ENCODE measurements at places on chromosomes 1 and 21. TPM values are rescaled to one million over a fixed set of nuclear protein-coding genes. Genes with fewer than 3 reads are reported as not detected.

- no peaks in the 10 kb centered on the region for H3K36me3 ChIP-seq
- no peak overlapping the region for H3K4me3 ChIP-seq
- DNase-seq = no peak
- H3K4me1 ChIP-seq = no peaks in the 10 kb centered on the region
- peaks cover 5% of the 10 kb centered on the region for H3K27me3 ChIP-seq
These were observed 11.1 kb downstream of the COL18A1 start for GRCh38 chr21:45415943-45416611.

DNA sequence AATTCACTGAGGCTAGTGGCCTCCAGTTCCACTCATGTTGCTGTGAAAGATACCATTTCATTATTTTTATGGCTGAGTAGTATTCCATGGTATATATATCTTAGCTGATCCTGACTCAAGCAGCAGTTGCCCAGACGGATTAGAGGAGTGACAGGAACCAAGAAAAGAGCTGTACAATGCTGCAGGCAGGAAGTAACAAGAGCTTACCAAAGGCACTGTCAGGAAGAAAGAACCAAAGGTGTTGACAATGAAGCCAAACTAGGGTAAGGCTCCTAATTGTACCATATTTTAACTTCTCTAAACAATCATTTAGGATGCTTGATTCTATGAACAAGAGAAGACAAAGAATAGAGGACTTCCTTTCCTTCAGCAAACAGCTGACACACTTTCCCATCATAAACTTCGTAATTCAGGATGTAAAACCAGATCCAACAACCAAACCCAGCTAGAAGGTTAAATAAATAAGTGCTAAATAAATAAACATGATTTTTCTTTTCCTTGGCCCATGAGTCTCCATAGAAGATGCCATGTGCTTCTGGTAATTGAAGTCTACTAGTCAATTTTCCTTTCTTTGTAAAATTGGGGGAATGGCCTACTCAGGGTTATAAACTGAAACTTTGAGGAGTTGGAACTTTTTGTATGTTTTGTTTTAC is 248.2 kb upstream of the SGIP1 start:
- H3K27ac ChIP-seq = no peak overlapping the region
- no peak for DNase-seq

DNA sequence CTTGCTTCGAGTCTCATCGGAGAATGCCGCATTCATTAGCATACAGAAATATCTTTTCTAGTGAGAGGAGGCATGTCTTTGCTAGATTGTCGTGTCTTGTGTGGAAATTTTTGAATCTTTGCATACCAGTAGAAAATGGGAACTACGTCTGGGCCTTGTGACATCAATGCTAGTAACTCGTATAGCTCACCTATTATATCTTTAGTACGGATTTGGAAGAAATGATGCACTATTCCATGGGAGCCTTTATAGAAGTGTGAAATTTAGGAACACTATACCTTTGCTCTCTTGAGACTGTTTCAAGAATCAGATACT is 835 bp downstream of the UHMK1 start:
- H3K36me3 ChIP-seq = peaks cover 19% of the 10 kb centered on the region
- peak overlapping the region; percentile 80 for H3K4me3 ChIP-seq
- DNase-seq = no peak
- peak overlapping the region; percentile 82 for H3K27ac ChIP-seq

DNA sequence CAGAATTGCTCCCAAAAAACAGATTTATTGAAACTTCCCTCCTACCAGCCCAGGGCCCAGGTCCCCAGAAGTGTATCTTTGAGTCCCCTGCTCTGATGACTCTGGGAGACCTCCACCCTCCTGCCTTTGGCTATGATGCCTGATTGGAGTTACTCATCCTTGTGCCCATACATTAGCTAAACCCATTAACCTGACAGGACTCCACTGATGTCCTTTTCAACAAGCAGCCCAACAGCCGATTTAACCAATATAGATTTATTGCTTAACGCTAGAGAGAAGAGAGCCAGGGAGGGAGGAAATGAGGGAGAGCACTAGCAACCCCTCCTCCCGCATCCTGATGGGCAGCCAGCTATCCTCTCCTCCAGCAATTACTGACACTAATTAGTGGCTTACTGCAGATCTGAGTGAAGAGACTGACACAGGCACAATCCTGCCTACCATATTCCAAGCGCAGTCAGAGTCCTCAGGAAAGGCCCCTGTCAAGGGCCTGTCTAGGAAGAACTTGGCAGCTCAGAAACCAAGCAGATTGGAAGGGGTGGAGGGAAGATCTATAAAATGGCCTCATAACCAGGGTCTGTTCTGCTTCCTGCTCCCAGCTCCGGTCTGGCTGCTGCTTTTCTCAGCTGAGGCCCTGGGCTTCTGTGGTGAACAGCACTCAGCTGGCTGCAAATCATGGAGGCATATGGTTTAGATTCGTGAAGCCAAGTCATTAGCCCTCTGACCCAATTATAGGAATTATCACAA is 484.5 kb upstream of the DAB1 start:
- H3K4me3 ChIP-seq = no peak overlapping the region
- no peaks in the 10 kb centered on the region for H3K36me3 ChIP-seq
- H3K27ac ChIP-seq = no peak overlapping the region

DNA sequence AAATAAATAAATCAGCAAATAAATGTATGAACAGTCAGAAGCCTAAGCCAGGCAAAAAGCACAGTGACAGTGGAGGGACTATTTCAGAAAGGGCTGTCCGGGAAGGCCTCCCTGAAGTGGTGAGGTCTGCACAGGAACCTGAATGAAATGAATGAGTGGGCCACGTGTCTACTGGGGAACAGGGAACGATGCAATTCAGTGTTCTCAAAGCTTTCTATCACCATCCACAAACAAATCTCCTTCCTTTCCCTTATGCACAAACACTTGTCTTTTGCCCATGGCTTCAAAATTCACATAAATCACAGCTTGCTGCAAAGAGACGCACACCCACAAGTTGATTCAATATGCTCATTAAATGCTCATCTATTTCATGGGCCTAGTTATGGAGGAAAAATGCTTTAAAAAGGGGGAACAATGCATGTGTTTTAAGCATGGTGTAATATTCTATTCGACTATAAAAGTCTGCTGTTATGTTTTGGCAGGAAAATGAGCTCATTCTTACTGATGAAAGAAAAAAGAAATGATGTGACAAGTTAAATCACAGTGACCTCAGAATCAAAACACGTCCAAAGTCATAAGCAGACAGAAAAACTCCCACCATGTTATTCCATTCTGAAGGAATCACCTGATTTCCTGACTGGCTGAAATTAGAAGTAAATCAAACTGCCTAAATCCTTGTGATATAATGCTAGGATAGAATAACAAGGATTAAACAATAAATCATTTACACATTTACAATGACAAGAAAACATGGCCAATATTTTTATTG is 21.6 kb downstream of the URB1 start:
- no peak overlapping the region for H3K4me3 ChIP-seq
- DNase-seq = peak; percentile 44
- H3K27me3 ChIP-seq = no peaks in the 10 kb centered on the region
- H3K36me3 ChIP-seq = peaks cover 79% of the 10 kb centered on the region
- H3K27ac ChIP-seq = peak overlapping the region; percentile 84

DNA sequence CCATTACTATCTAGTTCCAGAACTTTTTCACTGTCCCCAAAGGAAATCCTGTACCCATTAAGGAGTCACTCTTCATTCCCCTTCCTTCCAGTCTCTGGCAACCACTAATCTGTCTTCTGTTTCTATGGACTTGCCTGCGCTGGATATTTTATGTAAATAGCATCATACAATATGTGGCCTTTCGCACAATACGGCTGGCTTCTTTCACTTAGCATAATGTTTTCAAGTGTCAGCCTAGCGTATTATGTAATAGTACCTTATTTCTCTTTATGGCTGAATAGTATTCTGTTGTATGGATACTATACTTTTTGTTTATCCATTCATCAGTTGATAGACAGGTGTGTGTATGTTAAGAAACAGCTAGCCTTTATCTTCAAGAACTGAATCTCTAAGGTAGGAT is 14.3 kb downstream of the ATF3 start:
- no peak overlapping the region for H3K4me3 ChIP-seq
- no peak for DNase-seq
- peaks cover 21% of the 10 kb centered on the region for H3K36me3 ChIP-seq
- peaks cover 29% of the 10 kb centered on the region for H3K27me3 ChIP-seq
- no peak overlapping the region for H3K27ac ChIP-seq

DNA sequence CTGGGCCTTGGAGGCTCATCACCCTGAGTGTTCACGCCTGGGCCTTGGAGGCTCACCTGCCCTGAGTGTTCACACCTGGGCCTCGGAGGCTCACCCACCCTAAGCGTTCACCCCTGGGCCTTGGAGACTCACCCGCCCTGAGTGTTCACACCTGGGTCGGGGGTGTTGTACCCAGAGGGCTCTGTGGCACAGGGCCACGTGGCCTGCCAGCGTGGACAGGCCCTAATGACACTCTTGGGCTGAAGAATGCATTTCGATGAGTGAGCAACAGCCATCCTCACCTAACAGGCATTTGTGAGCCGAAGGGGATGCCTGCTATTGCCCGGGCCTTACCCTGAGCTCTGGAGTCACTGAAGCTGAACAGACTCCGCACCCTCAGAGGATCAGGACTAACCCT is 17.5 kb downstream of the SLC19A1 start:
- H3K27me3 ChIP-seq = no peaks in the 10 kb centered on the region
- no peak for DNase-seq
- no peak overlapping the region for H3K4me3 ChIP-seq
- H3K27ac ChIP-seq = no peak overlapping the region

GRCh38 chr1:228013131-228013934 is 6.5 kb downstream of the WNT3A start:
- no peaks in the 10 kb centered on the region for H3K36me3 ChIP-seq
- no peak overlapping the region for H3K27ac ChIP-seq

GRCh38 chr1:4970532-4970931 is 316.1 kb downstream of the AJAP1 start:
- H3K4me3 ChIP-seq = no peak overlapping the region
- H3K36me3 ChIP-seq = no peaks in the 10 kb centered on the region
- no peak for DNase-seq
- no peak overlapping the region for H3K27ac ChIP-seq

DNA sequence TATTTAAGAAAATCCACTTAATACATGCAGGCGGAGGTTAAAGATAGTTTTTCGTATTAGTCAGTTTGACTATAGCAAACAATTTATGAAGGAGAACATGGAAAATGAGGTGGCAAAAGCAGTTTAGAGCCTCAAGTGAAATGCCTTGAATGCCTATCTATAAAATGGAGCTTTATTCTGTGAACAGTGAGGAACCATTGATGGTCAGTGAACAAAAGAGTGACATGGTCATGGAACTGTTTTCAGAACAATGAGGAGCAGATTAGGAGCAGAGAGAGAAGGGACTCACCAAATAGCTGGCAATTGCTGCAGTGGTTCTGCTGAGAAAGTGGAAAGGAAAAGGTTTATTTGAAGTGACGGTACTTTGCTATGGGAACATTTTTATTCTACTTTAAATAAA is 299.8 kb downstream of the DUSP10 start:
- H3K4me3 ChIP-seq = no peak overlapping the region
- H3K27me3 ChIP-seq = no peaks in the 10 kb centered on the region
- no peak for DNase-seq
- H3K36me3 ChIP-seq = no peaks in the 10 kb centered on the region
- peaks cover 40% of the 10 kb centered on the region for H3K4me1 ChIP-seq

GRCh38 chr21:29376556-29376955 is 77.8 kb downstream of the BACH1 start:
- no peak overlapping the region for H3K27ac ChIP-seq
- peak; percentile 34 for DNase-seq
- H3K27me3 ChIP-seq = no peaks in the 10 kb centered on the region

- peaks cover 22% of the 10 kb centered on the region for H3K4me1 ChIP-seq
- H3K27ac ChIP-seq = peak overlapping the region; percentile 89
- peak overlapping the region; percentile 96 for H3K4me3 ChIP-seq
These were observed 642 bp downstream of the SLC30A7 start for GRCh38 chr1:100896481-100896982.

The MLLT11 gene
- 1.8 TPM for total RNA-seq

The FNDC5 gene
- total RNA-seq = not detected

The PCSK9 gene
- 6.5 TPM for total RNA-seq

The KIAA1614 gene
- 12.7 TPM for total RNA-seq

The CCDC27 gene
- not detected for total RNA-seq

The TNFSF18 gene
- 0.29 TPM for total RNA-seq

The PANK4 gene
- total RNA-seq = 15.2 TPM

Measured in osteoblast (primary cell).